ENCODE measurements at places on chromosomes 7 and 10. TPM values are rescaled to one million over a fixed set of nuclear protein-coding genes. Genes with fewer than 3 reads are reported as not detected.

STEAP2 gene
- 9.2 TPM for total RNA-seq

CPEB3 gene
- total RNA-seq: 1.2 TPM

CDHR3 gene
- 1.7 TPM for total RNA-seq

MBL2 gene
- total RNA-seq: not detected

ABCC2 gene
- total RNA-seq: 0.83 TPM

FAM180A gene
- not detected for total RNA-seq

All from mammary epithelial cell (primary cell).